Activated CD8-positive, alpha-beta memory T cell treated with anti-CD3 and anti-CD28 coated beads for 1 hour (primary cell): ENCODE measurements at places on chromosomes 11 and 22.

GRCh38 chr11:7606496-7606895 is 66.8 kb downstream of the CYB5R2 start:
- DNase-seq, result no peak

GRCh38 chr11:35304386-35304775 is 115.0 kb downstream of the SLC1A2 start:
- no peak for DNase-seq

DNA sequence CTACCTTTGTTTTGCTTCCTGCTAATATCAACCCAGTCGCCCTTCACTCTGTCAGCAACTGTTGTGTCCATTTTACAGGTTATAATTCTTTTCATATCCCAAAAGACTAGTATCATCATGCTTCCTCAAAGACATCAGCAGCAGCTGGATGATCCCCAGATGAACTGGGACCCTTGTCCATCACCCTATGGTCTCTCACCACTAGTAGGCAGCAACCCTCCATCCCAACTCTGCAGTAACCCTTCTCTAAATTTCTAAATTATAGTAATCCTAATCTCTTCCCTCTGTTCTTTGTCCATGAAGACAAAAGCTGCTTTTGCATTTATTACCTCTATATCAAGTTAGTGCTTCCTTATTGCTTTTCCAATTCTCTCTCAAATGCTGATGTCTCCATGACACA is 1025.8 kb downstream of the FAM181B start:
- no peak for DNase-seq

GRCh38 chr22:36497910-36498665 is 8.8 kb downstream of the FOXRED2 start:
- no peak for DNase-seq

GRCh38 chr11:67303132-67303834 is at the start of gene SSH3:
TSS of gene SSH3 (plus strand) at chr11:67303530. CDS start at chr11:67303626, 96 bp downstream.
- DNase-seq, result no peak

GRCh38 chr22:30910358-30910757 is 58.2 kb downstream of the MORC2 start:
- no peak for DNase-seq

GRCh38 chr11:69121621-69122325 is 34.0 kb upstream of the SMIM38 start:
- DNase-seq, result no peak

DNA sequence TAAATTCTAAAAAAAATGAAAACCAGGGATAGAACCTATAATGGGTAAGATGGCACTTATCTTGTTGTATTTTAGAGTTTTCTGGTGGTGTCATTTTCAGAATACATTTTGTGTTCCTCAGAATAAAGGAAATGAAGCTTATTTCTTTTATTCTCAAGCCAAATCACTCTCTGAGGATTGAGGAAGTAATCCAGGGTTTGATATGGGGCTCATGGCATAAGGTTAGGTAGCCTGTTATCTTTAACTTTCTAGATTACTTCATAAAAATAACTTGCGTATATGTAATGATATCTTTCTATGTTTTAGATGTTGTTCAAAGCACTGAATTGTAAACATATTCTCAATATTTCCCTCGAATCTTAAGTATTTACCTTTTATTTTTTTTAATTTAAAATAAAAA is 33.5 kb downstream of the PDE3B start:
- no peak for DNase-seq

GRCh38 chr11:12163181-12163941 is 53.0 kb downstream of the MICAL2 start:
- DNase-seq, result no peak

GRCh38 chr11:73070653-73071052 is 71.5 kb downstream of the FCHSD2 start:
- DNase-seq, result no peak

DNA sequence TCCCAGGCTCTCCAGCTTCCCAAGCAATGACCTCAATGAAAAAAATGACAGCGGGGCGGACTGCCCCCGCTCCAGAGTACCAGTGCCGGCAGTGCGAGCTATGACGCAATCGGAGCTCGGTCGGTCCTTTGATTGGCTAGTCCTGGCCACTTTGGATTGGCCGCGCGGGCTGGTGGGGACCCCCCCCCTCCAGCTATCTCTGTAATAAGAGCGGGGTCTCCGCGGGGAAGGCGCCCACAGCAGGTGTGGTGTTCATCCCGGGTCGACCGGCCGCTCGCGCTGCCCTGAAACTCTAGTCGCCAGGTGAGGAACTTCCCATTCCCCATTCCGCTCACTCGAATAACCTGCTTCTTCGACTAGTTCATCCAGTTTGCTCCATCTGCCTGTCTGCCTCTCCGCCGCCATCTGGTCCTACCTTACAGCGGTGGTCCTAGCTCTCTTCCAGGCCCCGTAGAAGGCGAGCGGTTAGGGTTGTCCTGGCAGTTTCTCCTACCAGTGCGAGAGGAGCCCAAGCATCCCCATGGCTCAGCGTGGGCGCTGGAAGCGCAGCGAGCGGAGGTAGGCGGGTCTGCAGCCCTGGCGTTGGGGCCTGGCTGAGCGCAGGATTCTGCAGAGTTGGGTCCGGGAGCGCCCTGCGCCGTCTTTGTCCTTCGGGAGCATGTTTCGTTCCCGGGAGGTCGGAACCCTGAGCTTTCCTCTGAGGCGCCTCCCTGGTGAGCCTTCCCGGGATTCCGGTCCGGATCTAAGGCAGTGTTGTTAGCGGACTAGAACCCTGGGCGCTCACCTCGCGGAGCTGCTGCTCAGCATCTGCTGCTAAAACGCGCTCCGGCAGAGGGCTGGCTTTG is at the start of gene CALCB:
CALCB (plus strand) TSS at position 233 of the 845 bp plus-strand sequence. CDS start 1,126 bp downstream, outside the sequence.
- no peak for DNase-seq

- no peak for DNase-seq
Observed at GRCh38 chr22:47155131-47155885, 392.9 kb downstream of the TBC1D22A start.

DNA sequence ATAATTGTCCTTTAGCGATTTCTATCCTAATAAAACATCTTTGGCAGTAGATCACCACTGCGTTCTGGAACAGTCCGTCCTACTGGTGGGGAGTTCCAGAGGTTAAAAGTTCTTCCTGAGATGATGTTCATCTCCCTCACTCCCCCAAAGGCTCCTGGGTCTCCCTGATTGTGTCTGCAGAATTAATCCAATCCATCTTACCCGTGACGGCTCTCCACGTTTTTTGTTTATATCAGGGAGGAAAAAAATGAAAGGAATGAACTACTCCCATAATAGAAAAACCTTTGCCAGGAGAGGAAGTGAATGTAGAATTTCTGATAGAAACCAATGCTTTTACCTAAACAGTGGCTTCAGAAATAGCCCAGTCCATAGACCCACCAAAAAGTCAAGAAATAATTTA is 81.6 kb downstream of the LARGE1 start:
- no peak for DNase-seq

- no peak for DNase-seq
Observed at GRCh38 chr11:61473370-61474012, 35.1 kb upstream of the LRRC10B start.

- DNase-seq, result no peak
Observed at GRCh38 chr11:64007160-64007628, 21.0 kb downstream of the OTUB1 start.

- DNase-seq, result no peak
Observed at GRCh38 chr11:100905684-100906083, 218.6 kb downstream of the ARHGAP42 start.

DNA sequence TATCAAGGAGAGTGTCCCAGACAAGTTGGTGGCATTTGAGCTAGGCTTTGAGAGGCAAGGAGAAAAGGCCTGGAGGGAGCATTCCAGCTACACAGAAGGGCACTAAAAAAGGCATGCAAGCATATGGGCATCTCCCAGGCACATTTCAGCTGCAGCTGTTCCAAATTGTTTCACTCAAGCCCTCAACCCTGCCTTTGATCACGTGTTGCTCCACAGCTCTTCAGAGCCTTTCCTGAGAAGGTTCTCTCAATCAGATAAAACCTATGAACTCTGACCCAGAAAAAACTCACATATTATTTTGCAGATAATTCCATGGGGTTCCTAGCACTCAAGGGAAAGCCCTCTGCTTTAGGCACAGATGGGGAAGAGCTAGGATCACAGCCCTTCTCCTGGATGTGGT is 24.4 kb upstream of the HSPA8 start:
- no peak for DNase-seq

DNA sequence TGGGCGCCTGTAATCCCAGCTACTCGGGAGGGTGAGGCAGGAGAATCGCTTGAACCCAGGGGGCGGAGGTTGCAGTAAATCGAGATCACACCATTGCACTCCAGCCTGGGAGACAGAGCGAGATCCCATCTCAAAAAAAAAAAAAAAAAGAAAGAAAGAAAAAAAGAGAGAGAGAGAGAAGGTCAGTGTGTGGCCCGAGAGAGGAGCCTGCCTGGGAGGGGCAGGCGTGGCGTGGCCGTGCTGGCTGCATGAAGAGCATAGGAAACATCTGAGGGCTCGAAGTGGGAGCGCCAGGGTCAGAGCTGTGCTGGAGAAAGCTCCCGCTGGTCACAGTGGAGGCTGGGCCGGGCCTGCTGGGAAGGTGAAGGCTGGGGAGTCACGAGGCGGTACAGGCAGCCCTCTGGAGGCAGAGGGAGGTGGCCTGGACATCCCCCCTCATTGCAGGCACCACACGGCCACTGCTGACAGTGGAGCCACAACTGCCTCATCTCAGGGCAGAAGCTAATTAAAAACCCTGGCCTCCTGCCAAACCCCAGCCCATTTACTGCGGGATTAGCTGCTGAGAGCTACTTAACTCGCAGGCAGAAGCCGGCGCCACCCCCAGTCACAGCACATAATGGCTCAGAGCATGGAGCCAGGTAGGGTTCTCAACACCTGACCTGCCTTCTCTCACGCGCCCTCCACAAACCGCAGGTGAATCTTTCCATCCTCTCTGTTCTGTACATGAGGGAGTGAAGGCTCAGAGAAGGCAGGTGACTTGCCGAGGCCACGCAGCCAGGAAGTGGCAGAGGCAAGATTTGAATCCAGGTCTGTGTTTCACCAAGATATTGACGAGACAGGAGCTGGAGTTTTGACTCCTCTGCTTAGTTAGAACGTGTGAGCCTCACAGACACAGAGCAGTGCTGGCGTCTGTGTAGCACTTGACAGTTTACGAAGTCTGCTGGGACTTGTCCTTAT is 32.6 kb downstream of the NFAM1 start:
- DNase-seq, result no peak

GRCh38 chr11:65698205-65698604 is 13.8 kb upstream of the KAT5 start:
- DNase-seq, result no peak

DNA sequence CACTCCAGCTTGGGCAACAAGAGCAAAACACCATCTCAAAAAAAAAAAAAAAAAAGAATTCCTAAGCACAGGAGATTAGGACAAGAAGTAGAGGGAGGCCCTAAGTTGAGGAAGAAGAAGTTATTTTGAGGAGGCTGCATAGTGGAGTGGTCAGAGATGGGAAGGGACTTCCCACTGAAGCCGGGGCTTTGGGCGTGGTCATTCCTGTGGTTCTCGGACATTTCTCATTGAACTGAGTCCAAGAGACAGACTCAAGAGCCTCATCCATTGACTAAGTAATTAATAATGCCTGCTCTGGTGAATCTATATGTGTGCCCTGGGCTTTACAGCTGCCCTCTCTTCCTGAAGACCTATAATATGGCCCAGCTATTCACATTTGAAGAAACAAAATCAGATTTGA is 53.2 kb upstream of the FTH1 start:
- DNase-seq, result no peak

DNA sequence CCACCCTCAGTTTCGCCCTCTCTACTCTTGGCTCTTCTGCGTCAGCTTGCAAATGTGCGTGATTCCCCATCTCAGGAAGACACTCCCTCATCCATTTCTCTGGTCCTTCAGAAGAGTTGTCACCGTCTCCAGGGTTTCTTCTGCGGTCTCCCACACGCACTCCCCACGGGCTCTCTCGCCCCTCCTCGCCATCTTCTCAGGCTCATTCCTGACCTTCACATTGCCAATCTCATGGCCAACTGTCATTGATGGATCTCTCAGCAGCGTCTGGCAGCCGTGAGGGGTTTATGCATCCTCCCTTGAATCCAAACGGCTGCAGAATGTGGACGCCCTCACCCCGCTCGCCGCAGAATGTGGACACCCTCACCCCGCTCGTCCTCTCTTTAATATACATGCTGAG is 10.5 kb downstream of the SYNGR1 start:
- DNase-seq, result no peak

- no peak for DNase-seq
Observed at GRCh38 chr11:80702264-80702663, 1261.4 kb upstream of the TENM4 start.

GRCh38 chr22:31106731-31107177 is 614 bp downstream of the SELENOM start:
- no peak for DNase-seq

- no peak for DNase-seq
Observed at GRCh38 chr11:125455851-125456250, 40.2 kb downstream of the FEZ1 start.

DNA sequence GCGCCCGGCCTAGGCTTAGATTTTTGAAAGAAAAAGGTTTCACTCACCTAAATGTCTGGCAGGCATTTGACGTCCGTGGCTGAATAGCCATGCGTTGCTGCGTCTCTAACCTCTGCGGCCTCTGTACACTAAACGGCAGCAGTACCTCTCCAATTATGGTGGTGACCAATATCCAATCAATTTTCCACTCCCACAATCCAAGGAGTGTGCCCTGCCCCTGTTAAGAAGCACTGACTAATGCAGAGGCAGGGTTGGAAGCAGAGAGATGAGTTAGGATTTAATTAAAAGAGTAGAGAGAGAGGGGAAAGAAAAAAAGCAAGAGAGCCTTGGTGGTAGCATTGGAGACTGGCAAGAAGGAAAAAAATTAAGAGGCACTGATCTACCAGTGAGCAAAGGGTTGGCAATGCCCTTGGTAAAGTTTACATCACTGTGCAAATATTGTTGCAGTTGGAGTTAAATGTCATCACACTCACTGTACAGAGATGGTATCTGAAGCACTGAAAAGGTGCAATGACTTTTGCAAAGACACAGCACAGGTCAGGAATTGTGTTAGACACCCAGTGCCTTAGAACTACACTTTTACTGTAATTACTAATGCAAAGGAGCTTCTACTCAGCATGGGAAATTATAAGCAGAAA is 526.7 kb downstream of the NTM start:
- DNase-seq, result no peak

- DNase-seq, result no peak
Observed at GRCh38 chr11:117606211-117606610, 190.8 kb downstream of the DSCAML1 start.

DNA sequence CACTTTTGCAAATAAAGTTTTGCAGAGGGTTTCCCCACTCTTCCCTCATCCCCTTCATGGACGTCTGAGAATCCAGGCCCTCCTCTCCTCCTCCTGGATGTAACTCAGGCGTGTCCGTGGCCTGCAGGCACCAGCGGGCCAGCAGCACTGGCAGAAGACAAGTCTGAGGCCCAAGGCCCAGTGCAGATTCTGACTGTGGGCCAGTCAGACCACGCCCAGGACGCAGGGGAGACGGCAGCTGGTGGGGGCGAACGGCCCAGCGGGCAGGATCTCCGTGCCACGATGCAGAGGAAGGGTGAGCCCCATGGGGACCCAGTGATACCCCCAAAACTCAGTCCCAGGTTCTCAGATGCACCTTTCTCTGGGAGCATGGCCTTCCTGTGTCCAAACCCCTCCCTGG is 14.4 kb downstream of the TUB start:
- DNase-seq, result no peak
